Activated CD8-positive, alpha-beta memory T cell treated with anti-CD3 and anti-CD28 coated beads for 48 hours (primary cell): ENCODE measurements at places on chromosomes 1 and 21.

GRCh38 chr1:47067097-47067594 lies at the start of gene CYP4Z1:
Gene CYP4Z1, plus strand, starts transcription at chr1:47067231. Its CDS starts 260 bp downstream, at chr1:47067491.
- DNase-seq = no peak

DNA sequence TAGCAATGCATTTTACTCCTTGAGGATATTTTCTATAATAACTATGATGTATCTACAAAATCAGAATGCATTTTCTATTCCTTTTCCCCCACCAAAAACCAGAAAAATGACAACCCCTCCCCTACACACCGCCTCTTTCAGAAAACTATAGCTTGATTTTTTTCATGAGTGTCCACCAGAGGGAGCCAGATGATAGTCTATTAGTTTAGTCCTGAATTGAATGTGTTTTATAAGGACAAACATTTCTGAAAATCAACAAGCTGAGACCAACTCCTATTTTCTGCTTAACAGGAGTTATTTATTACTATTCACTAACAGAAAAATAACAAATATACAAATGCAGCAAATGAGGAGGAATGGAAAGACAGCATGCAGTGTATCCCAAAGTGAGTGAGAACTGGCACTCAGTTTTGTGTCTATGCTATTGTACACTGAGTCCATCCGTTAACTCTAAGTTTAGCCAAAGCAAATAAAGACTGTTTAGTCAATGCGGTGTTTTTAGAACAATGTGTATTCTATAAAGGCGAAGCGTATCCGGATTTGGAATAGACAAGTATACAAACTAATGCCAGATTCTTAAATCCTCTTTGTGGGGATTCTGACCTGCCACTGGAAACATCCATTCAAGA lies 182.6 kb downstream of the VAV3 start:
- no peak for DNase-seq

- DNase-seq = no peak
Observed at GRCh38 chr1:213164561-213164960, 113.5 kb downstream of the RPS6KC1 start.

- no peak for DNase-seq
Observed at GRCh38 chr1:14741532-14741931, 143.0 kb downstream of the KAZN start.

DNA sequence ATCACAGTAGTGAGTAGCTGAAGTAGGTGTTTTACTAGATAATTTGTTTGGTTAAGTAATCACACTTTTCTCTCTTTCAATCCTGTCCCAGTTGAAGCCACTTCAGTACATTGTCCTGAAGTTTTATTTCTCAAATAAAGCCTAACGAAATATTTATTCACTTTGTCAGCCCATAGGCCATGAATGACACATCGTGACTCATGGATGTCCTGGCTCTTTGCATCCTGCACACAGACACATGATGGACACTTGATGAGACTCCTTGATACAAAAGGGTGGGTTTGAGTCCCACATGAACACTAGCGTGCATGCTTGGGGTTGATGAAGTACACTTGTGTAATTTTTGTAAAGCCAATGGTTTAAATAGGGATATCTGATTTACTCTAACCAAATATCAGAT lies 22.7 kb upstream of the LAMC2 start:
- no peak for DNase-seq

DNA sequence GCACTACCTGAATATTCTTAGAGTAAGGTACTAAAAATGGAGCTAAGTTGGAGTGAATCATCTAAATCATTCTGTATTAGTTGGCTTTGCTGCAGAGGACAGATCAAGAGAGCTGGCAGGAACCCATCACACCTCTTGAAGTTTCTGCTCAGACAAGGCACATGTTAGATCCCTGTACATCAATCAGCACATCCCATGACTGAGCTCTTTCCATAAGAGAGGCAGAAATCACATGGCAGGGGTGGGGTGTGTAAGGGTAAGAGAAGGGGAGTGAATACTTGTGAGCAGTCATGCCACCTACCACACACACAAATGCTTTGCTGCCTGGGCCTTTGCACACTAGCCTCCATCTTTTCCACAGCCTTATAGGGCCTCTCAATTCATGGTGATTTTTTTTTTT lies 214.4 kb downstream of the SLC35F3 start:
- no peak for DNase-seq

GRCh38 chr21:42040411-42041180 lies 30.4 kb upstream of the ZBTB21 start:
- DNase-seq = no peak
